ENCODE measurements at places on chromosomes 6 and 20.

DNA sequence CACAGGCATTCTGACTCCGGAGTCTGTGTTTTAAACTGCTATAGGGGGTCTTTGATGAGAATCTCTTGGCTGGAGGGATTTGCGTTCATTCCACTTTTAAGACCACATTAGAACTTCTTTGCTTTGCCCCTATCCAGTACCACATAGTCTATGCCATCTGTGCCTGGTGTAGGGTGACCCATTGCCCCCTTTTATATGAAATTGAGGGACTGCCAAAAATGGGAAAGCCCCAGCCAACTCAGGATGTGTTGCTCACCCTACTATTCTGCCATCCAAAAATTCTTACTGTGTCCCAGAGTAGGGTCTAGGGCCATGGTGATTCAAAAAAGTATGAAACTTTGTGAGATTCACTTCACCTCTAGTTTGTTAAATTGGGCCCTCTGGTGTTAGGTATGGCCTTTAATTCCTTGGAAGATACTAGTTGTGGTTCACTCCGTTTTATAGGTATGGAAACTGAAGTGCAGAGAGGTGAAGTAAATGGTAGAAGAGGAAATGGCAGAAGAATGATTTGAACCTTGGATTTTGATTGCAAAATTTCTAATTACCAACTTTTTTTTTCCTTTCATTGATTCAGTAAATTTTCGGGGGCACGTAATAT is 1.4 kb downstream of the PFDN4 start:
- DNase-seq, result no peak
- no peaks in the 10 kb centered on the region for H3K36me3 ChIP-seq
- no peaks in the 10 kb centered on the region for H3K27me3 ChIP-seq
- H3K27ac ChIP-seq, result no peak overlapping the region
- no peaks in the 10 kb centered on the region for H3K4me1 ChIP-seq
- no peak overlapping the region for H3K4me3 ChIP-seq

- no peak overlapping the region for H3K27ac ChIP-seq
- H3K36me3 ChIP-seq, result no peaks in the 10 kb centered on the region
- DNase-seq, result no peak
- no peak overlapping the region for H3K4me3 ChIP-seq
- no peaks in the 10 kb centered on the region for H3K27me3 ChIP-seq
- H3K4me1 ChIP-seq, result no peaks in the 10 kb centered on the region
Measured at GRCh38 chr20:38271608-38272120, 11.1 kb upstream of the KIAA1755 start.

DNA sequence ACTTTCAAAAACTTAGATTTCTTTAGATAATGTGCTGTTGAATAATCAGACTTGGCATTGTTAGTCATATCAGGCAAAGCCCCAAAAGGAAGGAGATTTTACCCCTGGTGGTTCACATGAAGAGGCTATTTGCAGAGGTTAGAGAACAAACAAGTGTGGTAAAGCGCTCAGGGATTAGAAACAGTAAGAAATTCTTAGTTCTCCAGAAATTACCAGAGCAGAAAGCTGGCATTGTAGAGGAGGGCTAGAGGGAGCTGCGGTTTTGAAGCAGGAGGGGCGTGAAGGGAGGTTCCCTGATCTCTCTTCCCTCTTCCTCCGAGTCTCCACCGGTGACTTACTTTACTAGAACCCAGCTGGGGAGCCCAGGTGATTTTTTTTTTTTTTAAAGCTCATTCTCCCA is 10.2 kb downstream of the MYO6 start:
- H3K4me1 ChIP-seq, result no peaks in the 10 kb centered on the region
- no peak overlapping the region for H3K27ac ChIP-seq
- H3K4me3 ChIP-seq, result no peak overlapping the region
- no peak for DNase-seq
- no peaks in the 10 kb centered on the region for H3K36me3 ChIP-seq

DNA sequence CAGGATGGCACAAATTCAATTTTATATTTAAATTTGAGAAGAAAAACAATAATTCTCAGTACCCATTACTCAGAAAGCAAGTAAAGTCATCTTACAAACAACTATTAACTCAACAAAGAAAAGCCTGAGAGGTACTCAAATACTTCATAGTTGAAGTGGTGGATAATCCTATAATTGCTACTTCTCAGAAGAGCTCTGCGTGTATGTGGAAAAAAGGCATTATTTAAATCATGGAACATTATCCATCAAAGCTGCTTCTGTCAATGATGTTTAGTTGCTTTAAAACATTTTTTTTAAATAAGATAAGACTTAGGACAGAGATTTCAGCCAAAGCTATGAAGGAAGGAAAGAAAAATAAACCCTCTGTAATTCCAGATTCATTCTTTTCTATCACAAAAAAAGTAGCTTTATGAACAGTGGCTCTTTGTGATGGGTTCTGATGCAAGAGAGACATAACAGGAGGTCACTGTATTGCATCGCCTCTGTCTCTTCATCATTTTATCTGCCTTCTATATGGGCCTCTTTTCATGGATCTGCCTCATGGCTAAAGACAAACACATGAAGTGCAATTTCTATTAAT is 367.9 kb upstream of the SLC35B3 start:
- no peaks in the 10 kb centered on the region for H3K4me1 ChIP-seq
- no peak for DNase-seq
- no peak overlapping the region for H3K27ac ChIP-seq
- no peaks in the 10 kb centered on the region for H3K36me3 ChIP-seq
- H3K27me3 ChIP-seq, result no peaks in the 10 kb centered on the region

GRCh38 chr6:167839755-167840154 is 13.0 kb downstream of the AFDN start:
- peaks cover 4% of the 10 kb centered on the region for H3K4me1 ChIP-seq
- H3K4me3 ChIP-seq, result no peak overlapping the region
- DNase-seq, result no peak
- H3K27ac ChIP-seq, result no peak overlapping the region
- no peaks in the 10 kb centered on the region for H3K36me3 ChIP-seq
- no peaks in the 10 kb centered on the region for H3K27me3 ChIP-seq

- H3K4me1 ChIP-seq, result no peaks in the 10 kb centered on the region
- H3K4me3 ChIP-seq, result no peak overlapping the region
- no peaks in the 10 kb centered on the region for H3K27me3 ChIP-seq
- no peak for DNase-seq
Measured at GRCh38 chr20:61053487-61053886, 198.6 kb upstream of the CDH4 start.

GRCh38 chr20:3042625-3043024 is 797 bp upstream of the GNRH2 start:
- peaks cover 1% of the 10 kb centered on the region for H3K36me3 ChIP-seq
- DNase-seq, result no peak
- no peak overlapping the region for H3K4me3 ChIP-seq
- no peaks in the 10 kb centered on the region for H3K27me3 ChIP-seq
- H3K27ac ChIP-seq, result no peak overlapping the region

- no peak for DNase-seq
- peaks cover 1% of the 10 kb centered on the region for H3K4me1 ChIP-seq
- no peaks in the 10 kb centered on the region for H3K36me3 ChIP-seq
- H3K27ac ChIP-seq, result no peak overlapping the region
- H3K27me3 ChIP-seq, result no peaks in the 10 kb centered on the region
Measured at GRCh38 chr6:163329991-163330390, 84.5 kb upstream of the QKI start.

DNA sequence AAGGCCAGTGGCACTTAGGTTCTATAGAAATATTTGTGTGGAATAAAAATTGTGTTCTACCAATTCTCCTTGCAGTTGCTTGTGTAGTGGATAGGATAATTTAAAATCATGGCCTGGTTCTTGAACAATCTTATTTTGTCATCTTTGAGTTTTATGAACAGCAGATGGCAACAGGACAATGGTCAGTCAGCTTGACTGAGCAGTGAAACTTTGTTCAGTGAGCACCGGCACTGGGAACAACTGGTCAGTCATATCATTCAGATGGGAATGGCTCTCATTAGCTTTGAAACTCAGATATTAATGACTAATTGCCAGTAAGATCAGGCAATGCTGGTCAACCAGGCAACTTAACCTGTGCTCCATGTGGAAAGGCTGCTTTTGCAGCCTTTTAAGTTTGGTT is 129.2 kb downstream of the BCKDHB start:
- H3K4me1 ChIP-seq, result no peaks in the 10 kb centered on the region
- H3K36me3 ChIP-seq, result no peaks in the 10 kb centered on the region
- H3K27ac ChIP-seq, result no peak overlapping the region
- no peak for DNase-seq
- H3K4me3 ChIP-seq, result no peak overlapping the region
- H3K27me3 ChIP-seq, result no peaks in the 10 kb centered on the region

- H3K27me3 ChIP-seq, result no peaks in the 10 kb centered on the region
- H3K4me3 ChIP-seq, result no peak overlapping the region
- DNase-seq, result no peak
- H3K27ac ChIP-seq, result no peak overlapping the region
- H3K4me1 ChIP-seq, result peaks cover 1% of the 10 kb centered on the region
Measured at GRCh38 chr6:2129182-2129621, 116.2 kb downstream of the GMDS start.

DNA sequence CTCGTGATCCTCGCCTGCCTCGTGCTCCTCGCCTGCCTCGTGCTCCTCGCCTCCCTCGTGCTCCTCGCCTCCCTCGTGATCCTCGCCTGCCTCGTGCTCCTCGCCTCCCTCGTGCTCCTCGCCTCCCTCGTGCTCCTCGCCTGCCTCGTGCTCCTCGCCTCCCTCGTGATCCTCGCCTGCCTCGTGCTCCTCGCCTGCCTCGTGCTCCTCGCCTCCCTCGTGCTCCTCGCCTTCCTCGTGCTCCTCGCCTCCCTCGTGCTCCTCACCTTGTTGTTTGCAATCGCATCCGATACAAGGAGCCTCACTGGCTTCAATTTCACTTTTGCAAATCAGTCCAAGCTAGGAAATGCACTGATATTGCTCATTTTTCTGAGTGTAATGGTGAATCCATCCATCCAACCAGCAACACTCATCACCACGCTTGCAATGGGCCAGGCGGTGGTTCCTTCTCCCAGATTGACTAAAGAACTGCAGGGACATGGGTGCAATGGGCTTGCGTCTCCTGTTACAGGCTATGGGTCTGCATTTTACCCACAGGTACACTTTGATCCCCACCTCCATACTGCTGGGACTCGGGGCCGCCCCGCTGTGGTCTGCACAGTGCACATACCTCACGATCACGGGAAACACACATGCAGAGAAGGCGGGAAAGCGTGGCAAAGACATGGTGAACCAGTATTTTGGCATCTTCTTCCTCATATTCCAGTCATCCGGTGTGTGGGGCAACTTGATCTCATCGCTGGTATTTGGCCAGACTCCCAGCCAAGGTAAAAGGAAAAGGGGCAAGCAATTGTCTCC is 4.6 kb downstream of the UNC93A start:
- no peak overlapping the region for H3K4me3 ChIP-seq
- no peak overlapping the region for H3K27ac ChIP-seq
- H3K27me3 ChIP-seq, result no peaks in the 10 kb centered on the region
- H3K36me3 ChIP-seq, result no peaks in the 10 kb centered on the region
- DNase-seq, result no peak
